ENCODE measurements at places on chromosomes 12 and 14. TPM values are rescaled to one million over a fixed set of nuclear protein-coding genes. Genes with fewer than 3 reads are reported as not detected.
A peak's percentile ranks its signal among the peaks of the same experiment; 100 is the strongest.

Gene RTL1
- total RNA-seq = 2.6 TPM

Gene PLBD1
- total RNA-seq = 20.8 TPM

Gene C12orf50
- total RNA-seq = 0.40 TPM

Gene KLHL28
- total RNA-seq = 16.2 TPM

DNA sequence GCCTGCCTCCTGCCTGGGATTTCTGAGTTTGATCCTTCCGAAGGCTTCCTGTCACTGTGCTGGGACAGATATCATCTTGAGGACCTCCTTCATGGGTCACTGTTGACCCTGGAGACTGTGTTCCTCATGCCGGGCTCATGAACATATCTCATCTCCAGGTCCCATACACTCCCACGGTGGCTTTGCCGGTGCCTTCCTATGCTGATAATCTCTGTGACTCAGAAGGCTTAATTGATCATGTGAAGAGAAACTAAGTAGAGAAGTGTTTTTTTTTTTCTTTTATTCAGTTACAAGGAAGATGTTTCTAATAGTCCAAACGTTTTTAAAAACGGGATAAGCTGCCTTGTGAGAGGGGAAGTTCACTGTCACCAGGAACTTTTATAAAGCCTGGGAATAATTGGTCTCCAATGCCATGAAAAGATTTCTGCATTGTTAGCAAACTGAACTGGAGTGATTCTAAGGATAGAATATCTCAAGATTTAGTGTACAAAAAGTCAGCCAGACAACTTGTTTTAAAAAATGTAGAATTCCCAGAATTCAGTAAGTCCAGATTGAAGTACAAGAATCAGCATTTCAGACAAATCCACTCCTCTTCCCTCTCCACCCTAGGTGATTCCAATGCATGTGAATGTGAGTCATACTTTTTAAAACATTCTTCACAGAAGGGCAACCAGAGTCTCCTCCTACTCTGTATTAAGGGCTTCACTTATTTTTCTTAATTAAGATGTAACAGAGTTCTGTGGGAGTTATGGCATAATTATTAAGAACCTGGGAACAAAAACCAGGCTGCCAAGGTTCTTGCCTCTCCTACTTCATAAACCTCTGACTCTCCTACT lies 139.8 kb upstream of the LGR5 start:
- peak overlapping the region; percentile 39 for H3K27ac ChIP-seq
- H3K4me3 ChIP-seq = no peak overlapping the region
- H3K36me3 ChIP-seq = no peaks in the 10 kb centered on the region
- H3K4me1 ChIP-seq = no peaks in the 10 kb centered on the region

- peaks cover 2% of the 10 kb centered on the region for H3K27me3 ChIP-seq
- no peaks in the 10 kb centered on the region for H3K4me1 ChIP-seq
- H3K36me3 ChIP-seq = no peaks in the 10 kb centered on the region
- no peak overlapping the region for H3K27ac ChIP-seq
- no peak for DNase-seq
Observed at GRCh38 chr14:24351517-24351916, 11.7 kb upstream of the RIPK3 start.

DNA sequence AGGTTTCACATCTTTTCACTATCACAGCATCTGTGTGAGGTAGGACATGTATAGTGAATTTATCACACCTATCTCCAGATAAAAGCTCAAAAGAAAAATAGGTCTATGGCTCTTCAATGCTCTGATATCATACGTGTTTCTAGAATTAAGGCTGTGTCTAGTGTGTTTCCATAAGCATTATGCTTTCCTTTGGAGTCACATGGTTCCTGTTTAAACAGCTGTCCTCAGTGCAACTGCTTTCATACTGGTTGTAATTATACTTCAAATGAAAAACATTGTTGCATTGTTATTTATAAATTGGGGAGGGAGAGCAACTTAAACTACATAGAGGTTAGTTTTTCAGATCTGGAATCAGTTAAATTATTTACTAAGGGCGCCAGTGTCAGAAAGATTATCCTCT lies 151.6 kb downstream of the SYT1 start:
- no peaks in the 10 kb centered on the region for H3K4me1 ChIP-seq
- no peak overlapping the region for H3K4me3 ChIP-seq
- no peaks in the 10 kb centered on the region for H3K36me3 ChIP-seq
- no peak overlapping the region for H3K27ac ChIP-seq
- H3K27me3 ChIP-seq = no peaks in the 10 kb centered on the region
- no peak for DNase-seq

GRCh38 chr12:101940400-101940950 lies 63.1 kb downstream of the DRAM1 start:
- peak overlapping the region; percentile 60 for H3K27ac ChIP-seq
- H3K4me1 ChIP-seq = peaks cover 26% of the 10 kb centered on the region
- H3K4me3 ChIP-seq = no peak overlapping the region
- no peaks in the 10 kb centered on the region for H3K36me3 ChIP-seq

GRCh38 chr14:67650151-67650550 lies 24.3 kb downstream of the VTI1B start:
- H3K36me3 ChIP-seq = no peaks in the 10 kb centered on the region
- no peak for DNase-seq
- H3K4me1 ChIP-seq = no peaks in the 10 kb centered on the region
- H3K27ac ChIP-seq = no peak overlapping the region

DNA sequence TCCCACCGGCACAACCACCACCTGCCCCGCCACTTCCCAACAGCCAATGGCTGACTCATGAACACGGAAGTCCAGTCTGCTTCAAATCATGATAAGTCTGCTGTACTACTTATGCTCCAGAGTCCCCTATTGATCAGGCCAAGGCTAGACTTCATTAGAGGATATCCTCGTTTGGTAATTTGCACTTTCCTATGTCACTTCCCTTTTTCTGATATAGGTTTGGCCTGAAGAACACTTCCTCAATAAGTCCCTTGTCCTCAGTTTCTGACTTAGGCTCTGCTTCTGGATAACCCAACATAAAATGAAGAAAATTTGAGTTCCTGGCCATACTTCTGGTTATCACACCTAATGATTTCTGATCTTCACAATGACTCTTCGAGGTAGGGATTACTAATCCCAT lies 45.3 kb downstream of the IFNG-AS1 start:
- no peaks in the 10 kb centered on the region for H3K27me3 ChIP-seq
- H3K27ac ChIP-seq = no peak overlapping the region
- H3K36me3 ChIP-seq = no peaks in the 10 kb centered on the region
- no peak overlapping the region for H3K4me3 ChIP-seq
- H3K4me1 ChIP-seq = no peaks in the 10 kb centered on the region
- DNase-seq = no peak

- H3K4me1 ChIP-seq = no peaks in the 10 kb centered on the region
- H3K36me3 ChIP-seq = no peaks in the 10 kb centered on the region
- H3K4me3 ChIP-seq = no peak overlapping the region
- no peak overlapping the region for H3K27ac ChIP-seq
- H3K27me3 ChIP-seq = peaks cover 14% of the 10 kb centered on the region
Observed at GRCh38 chr12:4434706-4435425, 10.7 kb downstream of the FGF6 start.
